ENCODE measurements at places on chromosomes 3 and 15.
A peak's percentile ranks its signal among the peaks of the same experiment; 100 is the strongest.

GRCh38 chr15:67736810-67737209, 88.5 kb upstream of the SKOR1 start:
- DNase-seq = peak; percentile 14

DNA sequence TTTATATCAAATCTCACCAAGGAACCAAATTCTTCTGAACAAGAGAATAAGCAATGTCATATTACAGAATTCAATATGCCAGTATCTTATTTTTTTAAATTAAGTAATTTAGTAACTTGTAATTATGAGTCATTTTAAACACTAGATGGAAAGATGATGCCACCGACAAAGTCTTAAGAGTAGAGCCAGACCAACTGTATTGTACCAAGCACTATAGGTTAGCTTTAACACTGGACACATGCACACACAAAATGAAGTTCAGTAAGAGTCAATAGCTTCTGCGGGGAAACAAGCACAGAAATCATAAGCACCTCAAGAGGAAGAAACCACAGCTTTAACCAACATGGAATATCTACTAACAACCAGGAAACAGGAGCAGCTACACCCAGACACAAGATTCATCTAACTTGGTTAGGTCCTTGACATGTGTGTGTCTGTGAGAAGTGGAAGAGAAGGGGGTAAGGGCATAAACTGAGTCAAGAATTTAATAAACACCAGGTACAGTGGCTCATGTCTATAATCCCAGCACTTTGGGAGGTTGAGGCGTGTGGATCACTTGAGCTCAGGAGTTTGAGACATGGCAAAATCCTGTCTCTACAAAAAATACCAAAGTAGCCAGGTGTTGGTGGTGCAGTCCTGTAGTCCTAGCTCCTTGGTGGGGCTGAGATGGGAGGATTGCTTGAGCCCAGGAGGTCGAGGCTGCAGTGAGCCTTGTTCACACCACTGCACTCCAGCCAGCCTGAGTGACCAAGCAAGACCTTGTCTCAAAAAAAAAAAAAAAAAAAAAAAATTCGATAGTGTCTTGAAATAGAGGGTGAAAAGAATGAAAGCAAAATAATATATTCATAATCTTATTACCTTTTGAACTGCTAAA, 28.9 kb downstream of the DENND4A start:
- no peak for DNase-seq

- DNase-seq = no peak
Measured at GRCh38 chr3:86152620-86153019, 838.3 kb downstream of the VGLL3 start.

DNA sequence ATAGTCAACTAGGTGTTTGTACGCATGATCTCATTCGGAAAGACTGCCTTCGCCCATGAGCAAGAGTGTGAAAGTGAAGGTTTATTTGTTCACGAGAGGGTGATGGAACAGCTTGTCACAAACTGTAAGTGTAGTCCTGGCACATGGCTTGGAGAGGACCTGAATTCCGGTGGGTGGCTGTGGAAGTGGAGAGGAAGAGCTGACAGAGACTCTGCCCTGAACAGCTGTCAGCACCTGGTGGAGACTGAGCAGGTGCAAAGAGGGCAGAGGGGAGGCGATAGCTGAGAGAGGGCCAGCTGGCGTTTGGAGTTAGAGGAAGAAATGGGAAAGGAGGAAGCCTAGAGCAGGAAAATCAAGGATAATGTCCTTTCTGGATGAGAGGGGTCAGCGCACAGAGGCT, 155.7 kb downstream of the EEFSEC start:
- no peak for DNase-seq

DNA sequence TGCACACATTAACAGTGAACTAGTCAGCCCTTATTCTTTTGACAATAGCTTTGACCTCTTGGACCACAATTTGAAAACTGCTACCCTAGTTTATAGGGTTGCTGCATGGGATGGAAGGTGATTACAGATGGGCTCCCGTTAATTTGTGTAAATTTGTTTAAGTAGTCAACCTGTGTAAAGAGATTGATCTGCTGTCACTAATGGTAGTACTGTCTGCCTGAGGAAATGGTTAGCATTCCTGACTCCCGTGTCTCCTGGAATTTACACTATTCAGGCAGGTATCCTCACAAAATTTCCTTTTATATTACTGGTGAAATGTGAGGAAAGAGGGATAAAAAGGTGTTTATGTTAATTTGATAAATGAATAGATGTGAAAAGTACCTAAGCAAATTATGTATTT, 15.3 kb upstream of the EBLN2 start:
- no peak for DNase-seq

DNA sequence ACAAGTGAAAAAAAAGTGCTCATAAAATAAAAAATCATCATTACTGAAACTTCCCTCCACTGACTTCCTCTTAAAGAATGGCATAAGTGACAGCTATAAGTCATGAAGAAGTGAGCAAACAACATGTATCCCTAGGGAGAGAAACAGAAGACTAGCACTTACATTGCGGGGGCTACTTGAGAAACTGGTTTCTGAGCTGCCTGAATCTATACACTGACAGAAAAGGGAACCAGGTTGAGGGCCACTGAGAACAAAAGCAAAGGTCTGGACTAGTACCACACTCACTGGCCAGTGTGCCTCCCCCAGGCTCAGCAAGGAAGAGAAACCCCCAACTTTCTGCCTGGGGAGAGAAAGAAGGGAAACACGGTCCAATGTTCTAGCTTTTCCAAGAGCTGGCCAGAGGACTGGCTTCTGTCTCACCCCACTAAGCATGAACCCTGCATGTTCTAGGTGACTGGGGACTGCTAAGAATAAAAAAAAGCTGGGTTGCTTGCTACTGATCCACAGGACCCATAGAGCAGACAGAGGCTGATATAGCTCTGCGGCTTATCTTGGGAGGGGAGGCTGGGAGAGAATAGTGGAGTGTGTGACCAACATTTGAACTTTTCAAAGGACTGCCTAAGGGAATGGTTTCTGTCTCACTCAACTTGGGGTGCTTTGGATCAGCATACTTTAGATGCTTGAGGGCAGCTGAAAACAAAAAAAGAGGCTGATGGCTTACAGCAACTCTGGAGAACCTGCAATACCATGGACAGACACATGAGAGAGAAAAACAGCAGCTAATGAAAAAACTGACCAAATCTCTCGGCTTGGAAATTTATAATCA, 8.1 kb downstream of the RAD18 start:
- DNase-seq = peak; percentile 80

DNA sequence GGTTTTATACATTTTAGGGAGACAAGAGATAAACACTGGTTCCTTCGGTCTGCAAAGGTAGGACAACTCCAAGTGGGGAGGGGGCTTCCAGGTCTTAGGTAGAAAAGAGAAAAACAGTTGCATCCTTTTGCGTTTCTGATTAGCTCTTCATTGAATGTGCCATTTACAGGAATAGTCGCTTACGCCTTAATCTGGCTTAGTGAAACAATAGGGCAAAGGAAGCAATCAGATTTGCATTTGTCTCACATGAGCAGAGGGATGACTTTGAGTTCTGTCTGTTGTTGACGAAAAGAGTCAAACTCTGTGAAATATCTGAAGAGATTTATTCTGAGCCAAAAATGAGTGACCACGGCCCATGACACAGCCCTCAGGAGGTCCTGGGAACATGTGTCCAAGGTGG, 166.0 kb upstream of the ATP10A start:
- DNase-seq = no peak

- DNase-seq = no peak
Measured at GRCh38 chr3:177860184-177860583, 662.9 kb upstream of the TBL1XR1 start.

DNA sequence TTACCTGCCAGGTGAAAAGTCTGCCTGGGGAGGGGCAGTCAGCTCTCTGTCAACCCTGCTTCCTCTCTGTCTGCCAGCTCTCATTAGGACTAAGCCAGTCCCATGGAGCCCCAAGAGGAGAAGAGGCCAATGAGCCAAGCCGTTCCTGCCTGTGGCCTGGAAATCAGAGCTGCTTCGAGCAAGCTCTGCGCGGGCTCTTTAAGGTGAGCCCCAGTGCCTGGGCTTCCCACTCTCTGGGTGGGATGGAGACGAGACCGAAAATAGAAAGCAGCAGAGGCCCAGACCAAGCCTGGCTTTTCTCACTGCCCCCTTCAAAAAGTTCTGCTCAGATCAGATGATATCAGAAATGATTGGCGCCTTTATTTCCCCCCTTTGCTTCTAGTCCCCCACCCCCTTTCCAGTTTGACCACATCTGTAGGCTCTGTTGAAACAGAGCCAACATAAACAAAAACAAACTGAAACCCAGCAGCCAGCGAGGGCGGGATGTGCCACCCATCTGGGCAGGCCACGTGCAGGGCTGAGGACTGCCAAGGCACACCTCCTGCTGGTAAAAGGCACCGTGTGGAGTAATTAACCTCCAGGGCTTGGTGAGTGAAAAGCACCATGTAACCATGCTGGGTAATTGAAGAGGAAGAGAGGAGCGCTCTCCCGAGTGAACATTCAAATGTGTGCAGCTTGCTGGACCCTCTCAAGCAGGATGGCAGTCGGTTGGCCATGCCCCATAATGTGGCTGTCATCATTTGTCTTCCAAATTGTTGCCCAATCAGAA, 471.0 kb upstream of the PROK2 start:
- no peak for DNase-seq

DNA sequence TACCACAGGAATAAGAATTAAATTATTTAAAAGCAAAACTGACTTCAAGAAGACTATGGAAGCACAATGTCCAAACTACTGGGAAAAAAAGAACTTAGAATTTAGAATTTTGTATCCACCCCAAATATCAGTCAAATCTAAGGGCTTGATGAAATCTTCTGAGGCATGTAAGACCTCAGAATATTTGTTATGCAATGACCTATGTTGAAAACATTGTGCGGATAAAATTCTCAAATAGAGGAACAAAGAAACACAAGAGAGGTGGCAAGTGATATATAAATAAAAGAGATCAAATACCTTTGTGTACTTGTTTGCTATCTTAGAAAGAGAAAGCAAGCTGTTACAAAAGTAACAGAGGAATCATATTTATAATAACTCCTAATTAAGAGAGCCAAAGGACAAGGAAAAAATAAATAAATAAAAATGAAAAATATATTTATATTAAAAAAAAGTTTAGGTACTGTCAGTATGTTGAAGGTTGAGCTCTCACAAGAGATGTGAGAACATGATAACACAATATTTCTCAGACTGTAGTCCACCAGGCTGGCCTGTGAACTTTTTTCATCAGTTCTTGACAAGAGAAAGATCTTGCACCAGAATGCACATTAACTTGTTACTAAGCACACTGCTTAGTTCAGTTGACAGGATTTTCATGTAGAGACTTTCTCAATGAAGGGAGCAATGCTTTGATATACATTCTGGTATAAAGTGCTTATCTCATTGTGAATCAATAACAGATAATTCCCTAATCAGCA, 50.0 kb downstream of the CPA3 start:
- DNase-seq = no peak
